ENCODE measurements at places on chromosomes 3 and 15.
A peak's percentile ranks its signal among the peaks of the same experiment; 100 is the strongest.

DNA sequence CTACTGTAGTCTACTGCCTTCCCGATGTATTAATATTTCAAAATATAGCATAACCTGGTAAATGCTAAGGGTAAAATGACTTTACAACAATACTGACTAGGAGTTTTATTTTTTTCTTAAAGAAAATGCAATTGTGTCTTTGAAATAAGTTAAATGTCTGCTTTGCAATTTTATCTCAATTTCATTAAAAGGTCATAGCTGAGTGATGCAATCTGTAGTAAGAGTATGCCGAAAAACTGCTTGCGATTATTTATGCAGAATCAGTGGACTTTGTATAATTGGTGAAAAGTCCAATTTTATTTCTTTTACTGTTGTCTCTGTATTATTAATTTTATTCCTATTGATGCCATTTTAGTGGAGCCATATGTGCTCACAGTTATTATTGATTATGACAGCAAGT is 1143.6 kb upstream of the EPHA6 start:
- no peak for DNase-seq

DNA sequence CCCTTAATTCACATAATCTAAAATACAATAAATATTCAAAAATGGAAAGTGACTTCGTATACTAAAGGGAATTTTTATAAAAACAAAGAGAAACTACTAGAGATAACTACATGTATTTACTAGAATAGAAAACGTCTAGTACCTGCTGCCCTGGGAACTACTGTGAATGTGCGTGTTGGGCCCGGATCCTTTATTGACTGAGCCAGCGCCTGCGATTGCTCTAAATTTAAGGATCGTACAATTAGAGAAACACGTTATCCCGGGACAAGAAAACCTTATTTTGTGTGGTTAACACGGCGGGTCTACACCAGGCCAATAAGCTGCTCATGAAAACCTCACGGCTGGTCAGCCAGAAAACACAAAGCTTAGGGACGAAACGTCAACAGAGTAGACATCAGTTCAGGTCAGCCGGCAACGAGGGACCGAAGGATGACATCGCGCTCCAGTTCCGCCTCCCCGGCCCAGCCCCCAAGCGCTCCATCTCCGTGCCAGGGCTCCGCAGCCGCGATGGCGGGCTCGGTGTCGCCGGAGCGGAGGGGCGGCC is 555 bp downstream of the TM2D3 start:
- no peak for DNase-seq

DNA sequence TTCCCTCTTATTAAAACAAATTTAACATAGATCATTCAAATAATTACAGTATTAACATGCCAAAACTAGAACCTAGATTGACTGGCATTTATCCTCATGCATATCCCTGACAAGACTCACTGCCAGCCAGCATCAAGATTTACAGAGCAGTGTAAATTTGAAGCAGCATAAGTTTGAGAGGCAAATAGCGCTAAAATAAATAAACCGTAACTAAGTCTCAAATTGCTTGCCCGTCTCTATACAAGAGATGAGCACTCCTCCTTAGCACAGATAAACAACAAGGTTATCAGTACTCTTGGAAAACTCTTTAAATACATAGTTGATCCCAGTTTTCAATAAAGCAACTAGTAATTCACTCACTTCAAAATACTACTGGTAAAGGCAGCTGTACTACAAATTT is 29.6 kb downstream of the MSL2 start:
- no peak for DNase-seq

DNA sequence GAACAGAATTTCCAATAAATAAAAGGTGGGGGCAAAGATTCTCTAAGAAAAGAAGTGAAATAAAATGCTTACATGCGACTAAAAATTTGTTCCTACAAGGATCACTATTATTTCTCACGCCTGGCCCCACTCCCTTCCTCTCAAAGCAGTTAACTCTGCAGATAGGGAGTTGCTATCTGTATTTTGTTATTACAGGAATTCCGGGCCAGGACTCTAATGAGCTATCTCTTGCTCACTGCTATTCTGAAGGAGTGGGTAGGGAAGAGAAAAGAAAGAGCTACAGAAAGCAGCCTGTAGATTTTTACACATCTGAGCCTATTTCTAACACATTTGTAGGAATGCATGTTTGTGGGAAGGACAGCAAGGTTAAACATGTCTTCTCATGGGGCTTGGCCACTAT is 140.4 kb downstream of the PCCB start:
- no peak for DNase-seq

GRCh38 chr3:4525560-4526223 is 32.5 kb downstream of the ITPR1 start:
- no peak for DNase-seq

DNA sequence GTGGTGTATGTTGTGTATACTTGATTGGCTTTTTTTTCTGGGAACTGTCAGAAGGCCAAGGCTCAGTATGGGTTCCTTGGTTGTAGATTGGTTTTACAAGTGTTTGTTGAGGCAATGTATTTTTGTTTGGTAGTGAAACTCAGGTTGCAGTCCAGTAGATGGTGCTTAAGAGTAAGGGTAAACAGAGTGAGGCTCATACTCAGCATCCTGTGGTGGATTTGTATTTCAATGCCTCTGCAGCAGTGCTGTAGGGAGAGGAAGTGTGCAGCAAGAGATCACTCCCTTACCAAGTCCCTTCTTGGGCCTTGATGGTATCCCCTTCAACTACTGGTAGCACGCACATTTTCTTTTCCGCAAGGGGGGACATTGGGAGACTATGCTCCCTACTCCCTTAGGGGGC is 428.5 kb upstream of the CNTN3 start:
- no peak for DNase-seq

GRCh38 chr3:194072097-194072428 is 63.9 kb upstream of the HES1 start:
- no peak for DNase-seq

DNA sequence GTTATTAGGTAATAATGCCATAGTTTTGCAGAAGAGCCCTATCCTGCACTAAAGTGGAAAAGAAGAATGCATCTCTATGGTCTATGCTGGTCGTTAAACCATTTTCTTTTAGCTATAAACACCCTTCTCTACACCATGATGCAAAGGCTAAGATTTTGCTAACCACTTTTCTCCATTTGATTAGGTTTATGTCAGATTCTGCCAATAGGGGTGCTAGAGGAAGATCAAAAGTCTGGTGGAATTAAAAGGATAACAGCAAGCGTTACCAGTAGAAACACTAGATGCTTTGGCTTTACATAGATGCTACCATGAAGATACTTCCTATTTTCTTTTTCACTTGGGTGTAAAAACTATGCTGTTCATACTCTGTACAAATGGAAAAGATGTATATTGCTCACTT is 669.8 kb upstream of the ARPP21 start:
- DNase-seq, result no peak

DNA sequence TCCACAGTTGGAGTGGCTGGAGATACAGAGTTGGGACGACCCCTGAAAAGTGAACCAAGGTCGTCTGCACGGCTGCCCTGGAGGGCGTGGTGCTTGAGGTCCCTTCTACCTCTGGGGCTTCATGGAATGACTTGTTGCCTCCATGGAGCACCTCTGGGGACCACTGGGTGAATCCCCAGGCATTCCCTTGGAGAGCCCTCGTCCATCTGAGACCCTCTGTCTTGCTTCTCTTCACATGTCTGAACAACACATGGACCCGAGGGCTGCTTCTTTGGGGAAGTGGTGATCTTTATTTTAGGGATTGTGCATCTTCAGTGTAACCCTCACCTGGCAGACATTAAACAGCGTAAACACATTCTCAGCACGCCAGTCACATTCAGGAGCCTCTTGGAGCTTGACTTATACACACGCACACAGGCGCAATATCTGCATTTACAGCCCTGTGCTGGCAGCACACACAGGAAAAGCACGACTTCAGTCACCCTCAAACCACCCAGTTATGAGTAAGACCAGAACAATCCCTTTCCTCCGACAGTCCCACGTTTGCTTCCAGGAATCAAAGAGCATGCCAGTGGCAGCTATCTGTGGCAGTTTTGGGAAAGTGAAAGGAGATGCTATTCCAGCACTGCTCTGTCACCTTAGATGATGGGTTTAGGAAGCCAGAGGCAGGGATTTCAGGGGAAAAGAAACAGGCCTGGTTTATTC is 12.6 kb downstream of the FAM107A start:
- DNase-seq, result peak; percentile 40

- no peak for DNase-seq
These were observed 498.5 kb upstream of the GBE1 start for GRCh38 chr3:82259994-82260393.

DNA sequence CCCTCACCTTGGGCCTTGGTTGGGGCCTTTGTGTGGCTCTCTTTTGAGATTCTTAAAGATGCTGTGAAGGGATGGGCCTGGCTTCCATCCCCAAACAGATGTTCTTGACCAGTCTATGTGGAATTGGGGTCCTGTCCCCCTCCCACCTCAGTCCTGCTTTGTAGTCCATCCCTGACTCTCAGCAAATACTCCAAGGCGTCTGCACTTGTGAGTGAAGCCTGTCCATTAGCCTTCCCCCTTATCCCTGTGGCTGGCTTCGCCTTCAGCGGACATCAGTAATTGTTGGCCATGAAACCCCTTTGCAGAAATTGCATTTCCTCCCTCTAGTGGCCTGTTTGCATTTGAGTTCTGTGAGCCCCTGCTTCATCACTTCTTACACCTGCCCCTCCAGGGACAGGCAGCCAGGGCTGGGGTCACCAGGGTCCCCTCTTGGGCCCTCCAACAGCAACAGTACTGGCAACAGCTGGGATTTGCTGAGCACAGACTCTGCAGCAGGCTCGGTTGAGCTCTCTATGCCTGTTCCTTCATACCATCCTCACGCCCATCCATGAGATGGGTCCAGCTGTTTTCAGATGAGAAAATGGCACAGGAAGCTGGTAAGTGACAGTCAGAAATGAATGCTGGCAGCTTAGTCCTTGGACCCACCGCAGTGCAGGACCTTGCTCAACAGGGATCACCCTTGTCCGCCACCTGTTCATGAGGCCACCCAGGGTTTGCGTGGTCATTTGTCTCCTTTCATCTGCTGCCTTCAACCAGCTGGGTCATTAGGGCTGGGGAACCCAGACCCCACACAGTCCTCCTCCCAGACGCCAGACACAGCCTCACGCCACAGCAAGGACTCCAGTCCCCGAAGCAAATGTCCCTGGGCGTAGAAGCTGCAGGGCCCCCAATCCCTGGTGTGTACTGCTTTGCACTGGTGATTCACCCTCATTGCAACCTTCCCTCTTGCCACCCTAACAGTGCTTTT is 8.9 kb upstream of the LRRK1 start:
- DNase-seq, result no peak

DNA sequence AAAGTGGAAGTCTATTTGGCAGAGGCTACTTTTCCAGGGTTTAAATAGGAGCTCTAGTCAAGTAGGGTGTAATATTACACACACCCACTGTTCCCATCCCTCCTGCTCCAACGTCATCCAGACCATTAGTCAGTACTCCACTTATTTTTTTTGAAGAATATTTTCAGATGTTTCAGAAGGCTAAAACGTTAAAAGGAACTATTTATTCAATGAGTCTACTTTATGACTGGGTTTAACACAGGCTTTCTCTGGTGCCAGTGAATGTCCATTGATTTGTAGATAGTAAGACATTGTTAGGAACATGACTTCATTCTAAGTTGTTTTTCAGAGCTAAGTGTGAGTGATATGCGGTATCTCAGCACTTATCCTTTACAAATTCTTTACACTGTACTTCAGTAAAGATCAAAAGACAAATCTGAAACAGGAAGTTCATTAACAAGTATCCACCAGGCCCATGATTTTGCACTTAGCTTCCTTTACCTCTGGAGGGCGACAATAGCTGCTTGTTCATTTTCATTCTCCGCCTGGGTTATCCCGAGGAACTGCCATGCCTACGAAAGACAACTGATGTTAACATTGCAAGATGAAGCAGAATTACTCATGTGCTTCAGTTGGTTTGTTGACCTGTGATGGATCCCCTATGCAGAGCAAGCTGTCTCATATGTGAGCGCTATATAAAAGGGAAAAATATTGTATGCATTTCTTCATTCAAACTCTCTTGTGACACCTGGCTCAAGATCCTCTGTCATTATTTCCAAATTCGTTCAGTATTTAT is 158.7 kb downstream of the USP13 start:
- peak; percentile 81 for DNase-seq

DNA sequence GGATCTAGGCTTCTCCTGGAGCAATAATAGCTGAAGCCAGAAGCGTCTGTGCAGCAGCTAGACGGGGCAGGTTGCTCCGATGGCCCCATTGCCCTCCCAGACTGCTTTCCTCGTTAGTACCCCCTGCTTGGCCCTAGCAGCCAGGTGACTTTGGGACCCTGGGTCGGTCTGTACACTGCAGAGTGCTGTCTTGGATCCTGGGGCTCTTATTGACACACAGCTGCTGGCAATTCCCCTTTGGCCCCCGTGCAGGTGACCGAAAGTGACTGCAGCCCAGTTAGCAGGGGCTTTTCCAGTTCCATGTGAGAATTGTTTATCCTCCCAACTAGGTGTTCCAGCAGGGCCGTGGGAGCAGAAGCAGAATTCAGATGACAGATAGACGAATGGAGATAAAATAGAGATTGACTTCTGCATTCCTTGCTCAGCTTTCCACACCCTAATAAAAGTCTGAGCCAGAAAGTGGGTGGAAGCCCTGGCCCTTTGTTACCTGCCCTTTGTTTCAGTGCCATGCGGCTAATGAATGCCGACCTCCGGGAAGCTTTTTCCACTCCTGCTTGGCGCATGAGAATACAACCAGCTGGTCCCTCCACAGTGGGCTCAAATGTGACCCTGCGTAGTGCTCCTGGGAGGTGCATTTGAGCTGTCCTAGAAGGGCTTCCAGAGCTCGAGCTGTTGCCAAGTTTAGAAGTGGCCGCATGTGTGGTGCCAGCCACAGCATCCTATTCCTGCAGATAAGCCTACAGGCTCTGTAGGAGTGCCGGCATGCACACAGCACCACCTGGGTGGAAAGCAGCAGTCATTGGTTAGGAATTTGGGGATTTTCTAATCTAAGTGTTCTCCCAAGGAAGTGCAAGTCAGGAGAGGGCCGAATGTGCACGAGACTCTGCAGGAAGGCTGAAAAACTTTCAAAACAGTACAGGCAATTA is 94.4 kb downstream of the SLCO3A1 start:
- no peak for DNase-seq

DNA sequence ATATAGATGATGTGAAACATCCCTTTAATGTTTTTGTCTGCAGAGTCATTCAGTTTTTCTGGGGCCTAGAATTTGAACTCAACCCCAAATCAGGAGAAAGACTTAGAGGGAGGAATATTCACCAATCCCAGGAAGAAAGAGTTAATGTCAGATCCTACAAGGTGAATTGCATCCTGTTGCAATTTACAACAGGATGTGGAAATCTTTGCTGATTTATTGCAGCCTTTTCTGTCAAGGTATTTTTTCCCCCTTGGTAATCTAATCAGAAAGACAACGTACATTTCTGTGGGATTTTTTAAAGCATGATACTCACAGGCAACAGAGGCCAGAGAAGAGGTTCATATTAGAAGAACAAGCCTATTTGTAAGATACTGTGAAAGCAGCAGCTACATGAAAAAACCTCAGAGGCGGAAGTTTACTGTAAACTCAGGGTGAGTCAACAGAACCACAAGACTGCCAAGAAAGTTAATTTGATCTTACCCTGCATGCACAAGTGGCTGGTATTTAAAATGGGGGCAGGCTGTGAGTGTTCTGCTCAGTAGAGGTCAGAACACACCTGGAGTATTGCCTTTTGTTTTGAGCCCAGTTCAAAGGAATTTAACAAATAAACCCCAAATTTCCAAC is 531.9 kb downstream of the AGBL1 start:
- peak; percentile 49 for DNase-seq

GRCh38 chr3:115512565-115513415 is 110.5 kb upstream of the GAP43 start:
- DNase-seq, result peak; percentile 55

- DNase-seq, result no peak
These were observed 24.9 kb upstream of the C3orf80 start for GRCh38 chr3:160200353-160200752.
